ENCODE measurements at places on chromosomes 13 and 19. TPM values are rescaled to one million over a fixed set of nuclear protein-coding genes. Genes with fewer than 3 reads are reported as not detected.
A peak's percentile ranks its signal among the peaks of the same experiment; 100 is the strongest.

DNA sequence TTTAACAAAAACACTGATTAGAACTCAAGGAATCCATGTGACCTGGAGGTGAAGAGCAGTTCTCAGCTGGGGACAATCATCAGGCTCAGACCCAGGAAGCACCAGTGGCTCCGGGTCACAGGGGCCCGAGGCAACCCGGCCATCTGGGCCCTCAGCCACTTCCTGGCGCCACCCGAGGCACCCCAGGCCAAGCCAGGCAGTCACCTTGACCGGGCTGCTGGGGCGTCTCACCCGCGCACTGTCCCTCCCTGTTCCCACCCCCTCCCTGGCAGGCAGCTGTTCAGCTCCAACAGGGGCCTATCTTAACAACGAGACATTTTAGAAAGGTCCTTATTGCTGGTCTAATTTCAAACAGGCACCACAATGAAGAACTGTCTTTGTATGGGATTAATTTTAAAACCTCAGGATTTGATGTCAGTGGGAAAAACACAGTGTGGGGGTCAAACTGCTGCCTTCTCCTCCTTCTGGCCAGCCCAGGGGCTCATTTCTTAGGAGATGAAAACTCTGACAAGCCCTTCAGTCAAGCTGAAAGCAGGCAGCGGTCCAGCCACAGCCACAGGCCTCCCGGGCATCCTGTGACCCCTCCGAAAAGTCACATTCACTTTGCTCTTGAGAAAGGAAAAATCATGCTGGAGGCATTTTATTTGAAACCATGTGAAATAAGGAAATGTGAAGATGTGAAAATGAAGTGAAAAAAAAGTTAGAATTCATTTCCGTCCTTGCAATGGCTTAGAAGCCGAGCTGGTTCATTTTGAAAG, 83.3 kb downstream of the KCTD15 start:
- H3K4me3 ChIP-seq = no peak overlapping the region
- peaks cover 23% of the 10 kb centered on the region for H3K27me3 ChIP-seq
- H3K27ac ChIP-seq = no peak overlapping the region
- H3K36me3 ChIP-seq = no peaks in the 10 kb centered on the region

DNA sequence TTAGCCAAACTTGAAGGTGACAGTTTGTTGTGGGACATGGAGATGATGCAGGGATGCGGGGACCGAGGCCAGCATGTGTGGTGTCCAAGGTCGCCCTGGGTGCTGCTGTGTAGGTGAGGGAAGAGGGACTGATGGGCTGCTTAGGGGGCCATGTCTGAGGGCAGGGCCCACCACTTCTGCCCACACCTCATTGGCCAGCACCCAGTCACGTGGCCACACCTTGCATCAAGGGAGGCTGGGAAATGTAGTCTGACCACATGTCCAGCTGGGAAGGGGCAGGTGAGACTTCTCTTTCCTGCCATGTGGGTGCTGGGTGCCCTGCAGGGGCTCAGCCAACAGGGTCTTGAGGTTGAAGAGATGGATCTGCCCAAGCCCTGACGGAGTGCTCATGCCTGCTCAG, 88.9 kb downstream of the KDM4B start:
- H3K27me3 ChIP-seq = no peaks in the 10 kb centered on the region
- DNase-seq = no peak
- peak overlapping the region; percentile 44 for H3K27ac ChIP-seq
- H3K4me3 ChIP-seq = no peak overlapping the region
- peaks cover 38% of the 10 kb centered on the region for H3K36me3 ChIP-seq

DNA sequence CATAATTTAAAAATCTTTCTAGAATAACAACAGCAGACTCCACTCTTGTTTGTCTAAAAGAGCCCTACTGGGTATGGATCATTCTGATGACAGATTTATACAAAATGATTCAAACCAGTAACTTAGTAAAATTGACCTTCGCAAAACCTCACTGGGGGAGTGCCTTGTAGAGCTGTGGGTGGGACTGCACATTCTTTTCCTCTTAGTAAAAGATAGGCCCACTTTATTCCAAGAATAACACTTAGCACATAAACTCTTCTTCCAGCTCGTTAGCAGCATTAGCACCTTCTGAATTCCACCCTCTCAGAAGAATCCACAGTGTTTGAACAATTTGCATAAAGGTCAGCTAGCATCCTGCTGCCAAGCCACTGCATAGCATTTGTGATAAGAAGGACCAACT, 106.8 kb downstream of the STOML3 start:
- no peaks in the 10 kb centered on the region for H3K36me3 ChIP-seq
- H3K4me3 ChIP-seq = no peak overlapping the region
- no peaks in the 10 kb centered on the region for H3K4me1 ChIP-seq
- DNase-seq = no peak
- H3K27ac ChIP-seq = no peak overlapping the region

DNA sequence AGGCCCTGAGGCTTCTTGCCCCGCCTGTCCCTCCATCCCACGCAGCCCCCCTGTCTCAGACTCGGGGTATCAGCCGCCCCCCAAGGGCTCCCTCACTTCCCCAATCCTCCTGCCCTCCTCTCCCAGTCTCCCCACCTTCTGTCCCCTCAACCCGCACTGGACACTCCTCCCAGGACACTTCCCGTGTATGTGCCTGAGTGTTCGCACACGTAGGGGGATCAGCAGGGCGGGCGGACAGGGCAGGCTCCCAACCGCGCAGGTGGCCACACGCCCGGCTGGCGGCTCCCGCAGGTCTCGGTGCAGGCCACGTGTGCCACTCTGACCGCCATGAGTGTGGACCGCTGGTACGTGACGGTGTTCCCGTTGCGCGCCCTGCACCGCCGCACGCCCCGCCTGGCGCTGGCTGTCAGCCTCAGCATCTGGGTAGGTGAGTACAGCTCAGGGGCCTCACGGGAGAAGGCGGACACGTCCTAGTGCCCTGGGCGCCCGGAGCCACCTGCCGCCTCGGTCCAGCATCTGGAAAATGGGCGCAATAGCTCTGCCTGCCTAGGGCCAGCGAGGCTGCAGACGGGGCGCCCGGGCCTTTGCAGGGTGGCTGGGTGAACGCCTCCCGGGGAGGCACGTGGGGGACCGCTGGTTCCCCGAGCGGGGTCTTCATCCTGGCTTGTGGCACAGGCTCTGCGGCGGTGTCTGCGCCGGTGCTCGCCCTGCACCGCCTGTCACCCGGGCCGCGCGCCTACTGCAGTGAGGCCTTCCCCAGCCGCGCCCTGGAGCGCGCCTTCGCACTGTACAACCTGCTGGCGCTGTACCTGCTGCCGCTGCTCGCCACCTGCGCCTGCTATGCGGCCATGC, 2.3 kb downstream of the KISS1R start:
- H3K4me1 ChIP-seq = peaks cover 27% of the 10 kb centered on the region
- H3K36me3 ChIP-seq = no peaks in the 10 kb centered on the region
- peak overlapping the region; percentile 73 for H3K27ac ChIP-seq
- DNase-seq = peak; percentile 49
- no peak overlapping the region for H3K4me3 ChIP-seq
- no peaks in the 10 kb centered on the region for H3K27me3 ChIP-seq

DNA sequence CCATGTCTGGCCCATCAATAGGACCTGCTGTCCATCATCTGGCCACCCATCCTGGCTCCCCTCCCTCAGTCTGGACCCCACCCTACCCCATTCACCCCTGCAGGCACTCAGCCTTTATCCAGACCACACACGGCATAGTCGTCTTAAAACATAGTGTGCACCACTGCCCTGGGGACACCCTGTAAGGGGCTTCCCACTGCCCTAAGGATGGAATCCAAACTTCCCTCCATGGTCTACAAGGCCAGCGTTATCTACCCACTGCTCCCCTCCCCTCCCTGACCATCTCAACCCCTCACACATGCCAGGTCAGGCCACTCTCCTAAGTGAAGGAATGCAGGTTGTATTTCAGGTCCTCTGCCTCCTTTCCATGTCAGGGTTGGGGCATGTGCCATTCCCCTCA, 352.7 kb upstream of the ZNF507 start:
- peaks cover 14% of the 10 kb centered on the region for H3K27me3 ChIP-seq
- no peaks in the 10 kb centered on the region for H3K4me1 ChIP-seq
- H3K27ac ChIP-seq = no peak overlapping the region
- no peak overlapping the region for H3K4me3 ChIP-seq
- H3K36me3 ChIP-seq = no peaks in the 10 kb centered on the region

GRCh38 chr13:112079696-112080095, 12.7 kb downstream of the SOX1 start:
- no peak overlapping the region for H3K4me3 ChIP-seq
- peaks cover 32% of the 10 kb centered on the region for H3K27me3 ChIP-seq

DNA sequence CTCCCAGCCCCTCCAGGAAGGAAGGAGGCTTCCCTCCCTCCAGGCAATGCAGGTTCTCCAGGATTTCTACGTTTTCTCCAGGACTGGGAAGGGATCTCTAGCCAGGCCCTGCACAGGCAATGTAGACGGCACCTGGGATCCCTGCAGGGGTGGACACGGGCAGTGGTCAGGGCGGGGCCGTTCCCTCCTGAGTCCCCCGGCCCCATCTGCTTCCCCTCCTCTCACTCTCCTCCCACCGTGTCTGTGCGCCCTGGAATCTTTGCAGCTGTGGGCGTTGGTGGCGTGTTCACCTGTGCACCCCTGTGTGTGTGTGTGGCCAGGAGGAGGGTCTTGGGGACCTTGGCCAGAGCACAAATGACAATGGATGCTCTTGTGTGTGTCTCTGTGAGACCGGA, 10.0 kb downstream of the NRTN start:
- H3K27me3 ChIP-seq = peaks cover 5% of the 10 kb centered on the region
- H3K27ac ChIP-seq = no peak overlapping the region
- no peak overlapping the region for H3K4me3 ChIP-seq
- H3K36me3 ChIP-seq = no peaks in the 10 kb centered on the region
- DNase-seq = no peak

GRCh38 chr19:29764361-29764760, 47.4 kb upstream of the CCNE1 start:
- H3K27ac ChIP-seq = no peak overlapping the region
- DNase-seq = no peak
- H3K4me3 ChIP-seq = no peak overlapping the region
- H3K4me1 ChIP-seq = no peaks in the 10 kb centered on the region

- H3K4me1 ChIP-seq = peaks cover 69% of the 10 kb centered on the region
- no peak overlapping the region for H3K4me3 ChIP-seq
- H3K27me3 ChIP-seq = no peaks in the 10 kb centered on the region
- H3K36me3 ChIP-seq = no peaks in the 10 kb centered on the region
These were observed 12.0 kb downstream of the NAXD start for GRCh38 chr13:110627351-110627750.

DNA sequence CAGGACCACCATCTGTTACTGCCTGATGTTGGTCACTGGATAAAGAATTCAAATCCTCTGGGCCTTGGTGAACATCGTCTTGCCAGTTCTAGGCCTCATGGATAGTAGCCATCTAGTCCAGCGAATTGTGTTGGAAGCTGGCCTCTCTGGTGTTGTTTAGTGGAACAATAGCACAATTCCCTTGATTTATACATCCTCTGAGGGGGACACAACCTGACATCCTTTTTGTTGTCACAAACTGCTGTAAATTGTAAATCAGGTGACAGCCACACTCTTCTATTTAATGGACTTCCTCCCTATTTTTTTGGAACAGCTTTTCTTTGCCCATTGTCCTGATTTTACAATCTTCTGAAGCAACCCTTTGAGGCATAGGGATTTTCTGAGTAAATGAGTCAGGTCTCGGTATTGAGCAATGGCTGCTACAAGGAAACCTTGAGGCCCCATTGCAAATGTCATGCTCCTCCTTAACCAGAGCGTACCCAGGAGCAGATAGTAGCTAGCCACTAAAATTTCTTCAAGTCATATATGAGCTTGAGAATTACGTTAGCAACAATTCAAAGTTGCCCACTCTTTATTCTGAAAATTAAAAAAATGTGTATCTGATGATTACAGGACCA, 263.3 kb downstream of the COG6 start:
- no peaks in the 10 kb centered on the region for H3K27me3 ChIP-seq
- H3K36me3 ChIP-seq = peaks cover 11% of the 10 kb centered on the region
- no peak overlapping the region for H3K4me3 ChIP-seq
- no peaks in the 10 kb centered on the region for H3K4me1 ChIP-seq

GRCh38 chr13:69094485-69094884, 1013.1 kb upstream of the ATXN8OS start:
- DNase-seq = no peak
- H3K27me3 ChIP-seq = no peaks in the 10 kb centered on the region
- no peak overlapping the region for H3K4me3 ChIP-seq
- H3K27ac ChIP-seq = no peak overlapping the region
- no peaks in the 10 kb centered on the region for H3K4me1 ChIP-seq
- no peaks in the 10 kb centered on the region for H3K36me3 ChIP-seq

GRCh38 chr19:50510121-50510670, 795 bp downstream of the JOSD2 start:
- H3K4me3 ChIP-seq = peak overlapping the region; percentile 94
- no peak for DNase-seq
- peaks cover 25% of the 10 kb centered on the region for H3K4me1 ChIP-seq
- H3K36me3 ChIP-seq = peaks cover 2% of the 10 kb centered on the region

GRCh38 chr13:46797501-46798237, 708 bp upstream of the ESD start:
- peaks cover 14% of the 10 kb centered on the region for H3K4me1 ChIP-seq
- H3K4me3 ChIP-seq = peak overlapping the region; percentile 91
- H3K27me3 ChIP-seq = no peaks in the 10 kb centered on the region
- DNase-seq = no peak
- peaks cover 7% of the 10 kb centered on the region for H3K36me3 ChIP-seq
- peak overlapping the region; percentile 99 for H3K27ac ChIP-seq

DNA sequence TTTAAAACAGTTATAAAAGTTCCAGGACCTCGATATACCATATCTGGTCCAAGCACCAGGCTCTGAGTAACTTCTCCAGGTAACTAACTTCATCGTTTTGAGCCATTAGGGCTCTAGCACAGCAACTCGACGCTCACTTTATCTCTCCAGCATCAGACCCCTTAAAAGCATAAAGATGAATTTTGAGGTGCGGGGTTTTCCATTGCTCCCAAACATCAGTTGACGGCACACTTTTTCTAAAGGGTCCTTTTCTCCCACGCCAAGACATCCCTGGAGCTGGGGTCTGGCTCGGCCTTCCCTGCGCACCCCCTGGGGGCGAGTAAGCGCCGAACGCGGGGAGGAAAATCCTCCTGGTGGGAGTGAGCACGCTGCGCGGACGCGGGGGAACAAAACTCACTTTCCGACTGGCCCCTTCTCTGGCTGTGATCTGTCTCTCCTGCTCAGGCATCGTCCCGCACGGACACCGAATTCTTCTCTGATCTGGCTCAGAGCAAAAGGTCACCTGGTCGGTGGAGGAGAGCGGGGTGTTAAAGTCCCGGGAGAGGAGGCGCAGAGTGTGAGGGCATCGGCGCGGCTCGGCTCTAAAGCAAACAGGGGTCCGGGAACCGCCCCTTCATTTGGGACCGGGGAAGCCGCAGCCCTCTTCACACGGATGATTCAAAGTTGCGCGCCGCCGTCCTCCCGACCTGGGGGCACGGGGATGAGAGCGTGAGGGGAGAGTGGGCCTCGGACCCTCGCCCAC, at the start of gene ATP7B:
Gene ATP7B, minus strand, starts transcription at position 561 of the 742 bp plus-strand sequence. Its CDS starts 113 bp downstream, at position 448.
- peaks cover 9% of the 10 kb centered on the region for H3K4me1 ChIP-seq
- peak within 1 kb of the TSS; percentile 97 for H3K27ac ChIP-seq
- H3K36me3 ChIP-seq = peaks cover 4% of the 10 kb centered on the region

POU2F2 gene
- polyA plus RNA-seq = 6.6 TPM

TEX101 gene
- polyA plus RNA-seq = not detected

ZNF567 gene
- 11.0 TPM for polyA plus RNA-seq

BSG gene
- polyA plus RNA-seq = 313 TPM

KRTDAP gene
- not detected for polyA plus RNA-seq

SOX1 gene
- polyA plus RNA-seq = not detected

EDNRB gene
- not detected for polyA plus RNA-seq
